ENCODE measurements at places on chromosomes 12 and 14.

DNA sequence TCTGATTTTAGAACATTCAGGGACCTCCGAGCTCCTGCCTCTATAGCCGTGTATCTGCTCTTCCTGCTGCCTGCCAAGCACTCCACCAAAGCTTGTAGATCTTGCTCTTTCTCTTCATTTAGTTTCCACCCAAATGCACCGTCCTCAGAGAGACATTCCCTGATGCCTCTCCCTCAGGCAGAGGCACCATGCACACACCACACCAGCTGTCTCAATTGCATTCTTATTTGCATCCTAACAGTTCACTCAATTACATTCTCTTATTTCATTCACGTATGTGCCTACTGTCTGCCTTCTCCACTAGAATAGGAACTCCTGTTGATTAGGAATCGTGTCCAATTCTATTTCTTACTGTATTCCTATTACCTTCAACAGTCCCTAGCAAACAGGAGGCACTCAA is 845.4 kb upstream of the TMEM132C start:
- no peak for DNase-seq

GRCh38 chr12:54259194-54260011 is 20.5 kb downstream of the CBX5 start:
- no peak for DNase-seq

DNA sequence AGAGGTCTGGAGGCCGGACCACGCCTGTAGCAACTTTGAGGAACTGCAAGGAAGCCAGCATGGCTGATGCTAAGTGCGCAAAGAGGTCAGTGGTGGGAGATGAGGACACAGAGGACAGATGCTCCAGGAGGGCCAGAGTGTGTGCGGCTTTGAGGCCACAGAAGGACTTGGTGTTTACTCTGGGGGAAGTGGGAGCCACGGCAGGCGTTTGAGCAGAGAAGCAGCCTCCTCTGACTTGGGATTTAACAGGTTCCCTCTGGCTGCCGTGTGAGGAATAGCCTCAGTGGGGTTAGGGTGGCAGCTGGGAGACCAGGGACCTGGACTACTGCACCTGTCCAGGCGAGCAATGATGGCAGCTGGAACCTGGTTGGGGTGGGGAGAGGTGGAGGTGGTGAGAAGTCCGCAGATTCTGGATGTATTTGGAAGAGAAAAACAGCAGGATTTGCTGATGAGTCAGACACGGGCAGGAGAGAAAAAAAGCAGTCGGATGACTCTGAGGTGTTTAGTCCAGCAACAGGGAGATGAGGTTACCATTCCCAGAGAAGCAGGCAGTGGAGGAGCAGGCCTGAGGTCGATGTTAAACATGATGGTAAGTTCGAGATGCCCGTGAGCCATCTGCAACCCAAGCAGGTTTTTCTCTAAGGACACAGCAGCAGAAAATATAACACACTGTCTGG is 143.5 kb downstream of the SCARB1 start:
- no peak for DNase-seq

DNA sequence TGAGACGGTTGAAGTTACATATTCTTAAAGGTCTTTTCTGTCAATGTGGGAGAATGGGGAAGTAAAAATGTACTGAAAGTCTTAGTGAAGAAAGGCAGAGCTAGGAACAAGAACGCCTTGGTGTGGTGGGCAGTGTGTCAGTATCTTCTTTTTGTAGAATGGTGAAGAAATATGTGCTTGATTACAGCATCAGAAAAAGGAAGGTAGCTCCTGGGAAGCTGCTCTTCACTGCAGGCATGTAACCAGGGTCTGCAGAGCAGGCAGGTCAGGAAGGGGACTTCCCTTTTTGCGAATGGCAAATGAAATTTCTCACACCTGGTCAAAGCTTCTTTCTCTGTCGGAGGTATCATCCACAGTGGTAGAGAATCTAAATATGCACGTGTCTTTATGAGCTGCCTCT is 226.2 kb downstream of the ADAMTS20 start:
- no peak for DNase-seq

Measured in stimulated activated CD4-positive, alpha-beta T cell treated with anti-CD3 and anti-CD28 coated beads, Interleukin-4, amount 100 ng/mL, for 48 hours (primary cell).